Endothelial cell of umbilical vein (primary cell): ENCODE measurements at places on chromosomes 2 and 18. TPM values are rescaled to one million over a fixed set of nuclear protein-coding genes. Genes with fewer than 3 reads are reported as not detected.
A peak's percentile ranks its signal among the peaks of the same experiment; 100 is the strongest.

DNA sequence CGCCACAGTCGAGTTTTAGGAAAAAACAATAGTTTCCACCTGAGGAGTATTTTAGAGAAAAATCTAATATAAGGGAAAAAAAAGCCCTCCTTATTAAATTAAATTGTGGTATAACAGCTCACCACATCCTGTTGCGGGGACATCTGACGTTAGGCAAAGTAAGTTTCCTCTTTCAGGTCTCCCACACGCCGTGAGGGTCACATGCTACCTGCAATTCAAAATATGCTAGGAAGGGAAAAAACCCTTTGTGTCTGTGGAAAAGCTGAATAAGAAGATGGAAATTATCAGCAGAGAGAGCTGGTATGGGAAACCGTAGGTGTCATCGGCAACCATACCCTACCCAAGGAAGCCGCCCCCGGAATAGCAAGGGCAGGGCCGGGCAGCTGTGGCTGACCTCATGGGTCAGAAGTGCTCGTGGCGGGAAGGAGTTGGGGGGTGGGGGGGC is 128.0 kb downstream of the NFATC1 start:
- peaks cover 11% of the 10 kb centered on the region for H3K4me1 ChIP-seq
- H3K36me3 ChIP-seq, result no peaks in the 10 kb centered on the region
- no peak overlapping the region for H3K27ac ChIP-seq
- no peaks in the 10 kb centered on the region for H3K27me3 ChIP-seq
- no peak overlapping the region for H3K4me3 ChIP-seq

DNA sequence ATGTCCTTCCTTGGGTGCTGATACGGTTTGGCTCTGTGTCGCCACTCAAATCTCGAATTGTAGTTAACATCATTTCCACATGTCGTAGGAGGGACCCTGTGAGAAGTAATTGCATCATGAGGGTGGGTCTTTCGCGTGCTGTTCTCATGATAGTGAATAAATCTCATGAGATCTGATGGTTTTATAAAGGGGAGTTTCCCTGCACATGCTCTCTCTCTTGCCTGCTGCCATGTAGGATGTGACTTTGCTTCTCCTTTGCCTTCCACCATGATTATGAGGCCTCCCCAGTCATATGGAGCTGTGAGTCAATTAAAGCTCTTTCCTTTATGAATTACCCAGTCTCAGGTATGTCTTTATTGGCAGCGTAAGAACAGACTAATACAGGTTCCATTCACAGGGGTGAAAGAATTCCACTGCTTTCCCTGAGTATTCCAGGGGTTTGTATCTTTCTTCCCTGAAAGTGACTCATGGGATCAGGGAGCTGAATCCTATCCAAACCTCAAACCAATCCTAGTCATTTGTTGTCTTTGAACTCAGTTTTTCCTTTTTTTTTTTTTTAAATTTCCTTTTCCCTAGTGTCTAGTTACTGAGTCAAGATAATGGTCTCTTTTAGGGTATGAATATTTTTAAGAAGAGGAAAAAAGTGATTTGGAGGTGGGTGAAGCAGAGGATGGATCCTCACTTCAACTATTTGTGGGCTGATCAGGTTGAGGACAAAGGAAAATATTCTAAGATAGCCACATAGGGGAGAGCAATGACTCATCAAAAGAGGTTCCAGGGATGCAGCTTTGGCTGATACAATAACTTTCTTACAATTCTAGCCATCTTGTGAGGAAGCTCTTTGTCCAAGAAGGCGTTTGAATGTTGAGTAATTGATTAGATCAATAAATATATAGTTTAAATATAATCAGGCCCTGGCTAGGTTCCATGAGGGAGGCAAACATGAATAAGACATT is 19.5 kb upstream of the KCNE4 start:
- no peaks in the 10 kb centered on the region for H3K27me3 ChIP-seq
- H3K4me1 ChIP-seq, result no peaks in the 10 kb centered on the region
- H3K36me3 ChIP-seq, result no peaks in the 10 kb centered on the region
- DNase-seq, result no peak
- H3K27ac ChIP-seq, result no peak overlapping the region
- no peak overlapping the region for H3K4me3 ChIP-seq

DNA sequence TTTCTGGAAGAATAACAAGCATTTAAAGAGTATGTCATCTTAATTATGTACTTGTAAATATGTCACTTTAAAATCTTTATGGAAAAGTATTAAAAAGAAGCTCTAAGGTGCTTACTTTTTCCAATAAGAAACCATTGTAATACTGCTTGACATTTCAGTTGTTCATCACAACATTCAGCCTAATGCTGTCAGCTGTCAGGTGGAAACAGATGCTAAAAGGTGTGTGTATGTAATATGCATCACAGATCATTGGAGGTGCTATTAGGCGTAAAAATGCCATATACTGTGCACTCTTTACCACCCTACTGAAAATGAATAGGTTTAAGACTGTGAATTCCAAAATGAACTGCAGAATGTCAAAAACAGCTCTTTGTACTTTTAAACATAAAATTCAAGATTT is 40.3 kb downstream of the METTL8 start:
- H3K27me3 ChIP-seq, result no peaks in the 10 kb centered on the region
- no peak overlapping the region for H3K27ac ChIP-seq
- DNase-seq, result no peak
- peaks cover 15% of the 10 kb centered on the region for H3K4me1 ChIP-seq
- H3K36me3 ChIP-seq, result no peaks in the 10 kb centered on the region

GRCh38 chr2:9993488-9994165 is 42.1 kb downstream of the GRHL1 start:
- peak overlapping the region; percentile 72 for H3K27ac ChIP-seq
- peak overlapping the region; percentile 41 for H3K4me3 ChIP-seq

- H3K27me3 ChIP-seq, result no peaks in the 10 kb centered on the region
- H3K36me3 ChIP-seq, result no peaks in the 10 kb centered on the region
- no peak for DNase-seq
- H3K27ac ChIP-seq, result no peak overlapping the region
- H3K4me3 ChIP-seq, result no peak overlapping the region
Measured at GRCh38 chr2:219563271-219563928, 7.9 kb downstream of the OBSL1 start.

DNA sequence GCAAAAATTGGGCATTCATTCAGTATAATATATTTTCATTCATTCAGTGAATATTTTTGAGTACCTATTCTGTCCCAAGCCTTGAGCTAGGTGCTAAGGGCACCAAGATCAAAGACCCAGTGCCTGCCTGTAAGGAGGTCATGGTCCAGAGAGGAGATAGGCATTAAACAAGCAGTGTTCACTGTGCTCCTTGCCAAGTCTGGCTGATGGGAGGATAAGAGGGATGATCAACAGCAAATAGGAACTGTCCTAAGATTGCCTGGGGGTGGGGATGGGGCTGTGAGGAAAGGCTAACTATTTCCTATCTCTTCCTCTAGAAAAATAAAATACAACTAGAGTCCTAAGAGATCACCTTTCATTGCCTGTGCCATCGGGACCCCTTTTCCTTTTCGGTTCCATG is 60.4 kb downstream of the SETBP1 start:
- H3K4me1 ChIP-seq, result no peaks in the 10 kb centered on the region
- no peaks in the 10 kb centered on the region for H3K27me3 ChIP-seq
- no peak overlapping the region for H3K4me3 ChIP-seq
- DNase-seq, result no peak
- no peak overlapping the region for H3K27ac ChIP-seq

TRIP12 gene
- 256 and 278 TPM in 2 replicates for total RNA-seq

SIX2 gene
- total RNA-seq, result 0.24 and 0.32 TPM in 2 replicates

ACVR1 gene
- 33.6 and 38.3 TPM in 2 replicates for total RNA-seq

ASB18 gene
- total RNA-seq, result not detected in 2 replicates
